ENCODE measurements at places on chromosomes 11 and 22.

DNA sequence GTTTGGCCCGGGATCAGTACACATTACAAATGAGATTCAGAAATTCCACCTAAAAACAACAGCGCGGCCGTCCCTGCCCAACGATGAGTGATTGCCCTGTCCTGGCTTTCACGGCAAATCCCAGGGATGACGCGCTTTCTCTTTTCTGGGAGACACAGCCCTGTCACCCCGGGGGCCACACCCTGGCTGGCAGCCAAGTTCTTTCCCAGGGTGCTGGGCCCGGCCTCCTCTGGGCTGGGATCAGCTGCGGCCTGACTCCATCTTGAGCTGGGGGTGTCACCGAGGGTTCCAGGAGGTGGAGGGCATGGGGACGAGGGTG is 82.7 kb downstream of the FBLN1 start:
- DNase-seq: no peak

GRCh38 chr11:11977206-11977938 is 31.1 kb downstream of the DKK3 start:
- DNase-seq: peak; percentile 65

GRCh38 chr22:45987136-45987861 is 10.3 kb upstream of the WNT7B start:
- DNase-seq: no peak

DNA sequence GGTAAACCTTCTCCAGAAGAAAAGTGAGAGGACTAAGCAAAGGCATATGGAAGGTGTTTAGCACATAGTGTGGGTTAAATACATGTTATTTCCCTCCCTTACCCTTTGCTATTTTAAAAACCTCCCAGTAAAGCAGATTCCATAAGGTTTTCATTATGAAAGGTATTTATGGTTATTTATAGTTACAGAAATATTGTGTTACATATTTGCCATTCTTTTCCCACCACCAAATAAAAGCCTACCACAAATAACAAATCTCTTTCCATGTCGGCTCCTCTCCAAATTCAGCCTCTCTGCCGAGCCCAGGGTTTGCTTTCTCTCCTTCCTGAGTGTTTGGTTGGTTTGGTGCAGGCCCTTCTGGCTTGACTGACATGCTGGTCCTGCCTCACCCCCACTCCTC is 64.4 kb downstream of the INSC start:
- no peak for DNase-seq

DNA sequence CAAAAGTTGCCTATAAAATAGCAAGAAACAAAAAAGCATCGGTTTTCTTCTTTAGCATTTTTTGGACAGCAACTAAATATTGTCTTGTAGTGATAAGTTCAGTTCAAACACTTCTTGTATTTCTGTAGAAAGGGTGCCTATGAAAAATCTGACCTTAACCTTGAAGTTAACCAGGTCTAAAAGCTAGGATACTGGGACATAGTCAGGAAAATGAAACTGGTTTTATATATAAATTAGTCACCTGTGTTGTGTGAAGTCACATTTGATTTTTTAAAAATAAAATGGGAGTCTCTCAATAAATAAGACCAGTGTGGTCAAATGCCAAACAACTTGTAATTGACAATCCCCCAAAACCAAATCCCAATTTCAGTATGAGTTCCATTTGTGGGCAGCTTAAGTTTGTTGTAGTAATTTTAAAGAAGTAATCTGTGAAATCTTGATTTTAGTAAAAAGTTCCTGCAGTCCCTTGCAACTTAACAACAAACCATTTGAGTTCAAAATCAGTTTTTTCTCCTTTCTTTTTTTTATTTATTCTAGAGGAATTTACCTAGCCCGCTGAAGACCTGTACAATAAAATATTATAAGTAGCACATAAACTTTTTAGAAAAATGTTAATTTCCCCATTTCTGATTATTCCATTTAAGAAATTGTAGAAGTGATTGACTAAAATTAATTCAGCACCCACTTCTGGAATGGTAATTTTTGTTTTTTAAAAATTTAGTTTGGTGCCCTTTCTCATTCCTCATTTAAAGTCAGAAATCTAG is 84.5 kb upstream of the PPARA start:
- DNase-seq: no peak

DNA sequence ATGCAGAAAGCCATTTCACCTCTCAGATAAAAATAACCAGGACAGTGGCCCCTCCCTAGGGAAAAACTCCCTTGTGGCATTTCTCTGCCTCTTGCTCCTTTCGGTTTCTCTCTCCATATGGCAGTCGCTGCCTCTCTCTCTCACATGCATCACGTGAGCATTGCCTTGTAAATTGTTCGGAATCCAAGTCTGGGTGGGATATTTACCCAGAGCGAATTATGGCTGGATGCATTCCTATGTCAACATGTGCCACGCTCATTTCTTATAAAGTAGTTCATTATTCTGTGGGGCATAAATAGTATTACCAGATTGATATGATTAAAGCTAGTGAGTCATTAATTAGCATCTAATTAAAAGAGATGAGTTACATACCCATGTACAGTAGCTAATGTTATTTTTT is 392.9 kb downstream of the INSC start:
- DNase-seq: no peak

DNA sequence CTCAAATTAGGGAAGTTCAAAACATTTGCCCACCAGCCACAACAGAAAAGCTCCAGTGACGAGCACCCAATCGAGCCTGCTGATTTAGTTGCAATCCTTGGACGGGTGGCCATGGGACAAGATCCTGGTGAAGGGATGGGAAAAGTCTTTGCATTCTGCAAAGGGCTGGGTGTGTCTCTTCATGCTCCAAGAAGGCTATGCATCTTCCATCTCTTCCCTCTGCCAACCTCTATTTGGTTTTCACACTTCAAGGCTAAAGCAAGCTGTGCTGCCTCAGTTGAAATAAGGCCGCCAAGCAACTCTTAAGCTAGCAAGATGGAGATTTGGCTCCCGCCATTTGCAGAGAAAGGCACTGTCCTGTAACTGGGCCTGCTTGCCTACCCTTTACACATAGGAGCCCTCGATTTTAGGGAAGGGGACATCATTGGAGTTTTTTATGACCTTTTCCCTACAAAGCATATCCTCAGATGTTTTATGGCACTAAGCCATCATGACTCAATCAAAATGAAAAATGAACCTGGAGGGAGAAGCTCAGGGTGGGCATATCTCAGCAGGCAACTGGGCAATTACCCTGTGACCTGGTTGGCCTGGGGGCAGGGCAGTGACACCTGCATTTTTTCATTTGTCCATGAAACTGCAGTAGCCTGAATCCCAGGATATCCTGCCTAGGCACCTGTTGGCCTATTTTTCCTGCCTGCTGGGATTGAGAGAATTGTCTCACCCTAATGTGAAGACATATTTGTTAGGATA is 45.0 kb upstream of the BLID start:
- no peak for DNase-seq

DNA sequence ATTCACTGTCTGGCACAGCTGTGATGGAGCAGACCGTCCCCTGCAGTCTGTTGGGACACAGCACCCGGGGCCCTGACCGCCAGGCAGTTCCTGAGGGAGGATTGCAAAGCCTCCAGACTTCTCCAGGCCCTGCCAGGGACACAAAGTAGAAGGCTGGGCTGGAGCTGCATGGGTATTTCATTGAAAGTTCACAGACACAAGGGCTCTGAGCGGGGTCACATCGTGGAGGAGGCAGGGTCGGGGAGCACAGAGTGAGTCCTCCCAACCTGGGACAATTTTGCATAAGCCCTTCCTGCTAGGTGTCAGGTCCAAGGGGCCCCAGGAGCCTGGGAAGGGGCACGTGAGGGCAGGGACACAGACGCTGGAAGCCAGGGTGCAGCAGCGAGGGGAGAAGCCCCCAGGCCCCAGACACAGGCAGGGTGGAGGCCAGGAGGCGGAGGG is 15.7 kb downstream of the IFITM10 start:
- no peak for DNase-seq

DNA sequence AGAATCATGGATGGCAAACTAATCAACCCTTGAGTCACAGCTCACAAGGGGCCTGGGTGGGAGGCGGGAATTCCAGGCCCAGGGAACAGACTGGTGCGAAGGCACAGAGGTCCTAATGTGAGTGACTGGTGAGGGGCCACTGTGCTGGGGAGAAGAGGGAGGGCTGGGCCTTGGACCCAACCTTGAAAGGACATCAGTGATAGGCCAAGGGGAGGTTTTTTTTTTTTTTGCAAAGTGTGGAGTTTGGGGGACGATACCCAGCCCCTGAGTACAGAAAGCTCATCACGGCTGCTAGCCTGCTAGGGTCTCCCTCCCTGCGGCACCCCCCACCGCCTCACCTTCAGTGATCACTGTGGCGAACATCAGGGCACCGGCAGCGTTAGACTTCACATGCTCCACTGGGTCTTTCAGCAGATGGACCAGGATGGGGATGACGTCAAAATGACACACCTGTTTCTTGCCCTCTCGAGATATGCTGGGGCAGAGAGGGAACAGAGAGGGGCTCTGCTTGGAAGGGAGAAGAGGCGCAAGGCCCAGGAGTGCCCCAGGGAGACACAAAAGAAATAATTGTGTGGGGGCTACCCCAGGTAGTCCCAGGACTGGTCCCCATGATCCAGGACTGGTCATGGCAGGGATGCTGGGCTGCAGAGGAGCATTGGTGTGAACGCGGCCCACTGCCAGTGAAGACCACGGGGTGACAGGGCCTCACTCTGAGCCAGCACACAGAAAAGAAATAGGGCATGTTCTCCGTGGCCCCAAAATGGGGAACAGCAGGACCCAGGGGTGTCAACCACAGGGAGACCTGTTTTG is 8.6 kb upstream of the GNAZ start:
- DNase-seq: no peak

DNA sequence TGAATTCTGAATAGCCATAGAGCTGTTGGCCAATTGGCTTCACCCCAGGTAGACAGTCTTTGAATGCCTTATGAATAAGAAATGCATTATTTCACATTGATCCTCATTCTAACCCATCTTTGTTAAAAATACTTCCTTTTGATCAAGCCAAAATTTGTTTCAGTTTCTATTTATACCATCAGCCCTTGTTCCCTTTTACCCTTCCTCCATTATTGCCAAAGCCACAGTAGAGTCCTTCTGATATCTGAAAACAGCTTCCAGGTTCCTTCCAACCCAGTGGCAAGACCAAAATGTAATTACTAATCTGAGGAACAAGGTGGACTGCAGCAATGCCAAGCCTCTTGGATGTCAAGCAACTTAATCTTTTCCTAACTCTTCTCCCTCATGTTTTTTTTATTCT is 458.8 kb downstream of the BUD13 start:
- DNase-seq: no peak

Measured in NCI-H446 treated with DMSO at 0.1 percent for 48 hours (cell line).